HS-27A (cell line): ENCODE measurements at places on chromosomes 1 and 21.

DNA sequence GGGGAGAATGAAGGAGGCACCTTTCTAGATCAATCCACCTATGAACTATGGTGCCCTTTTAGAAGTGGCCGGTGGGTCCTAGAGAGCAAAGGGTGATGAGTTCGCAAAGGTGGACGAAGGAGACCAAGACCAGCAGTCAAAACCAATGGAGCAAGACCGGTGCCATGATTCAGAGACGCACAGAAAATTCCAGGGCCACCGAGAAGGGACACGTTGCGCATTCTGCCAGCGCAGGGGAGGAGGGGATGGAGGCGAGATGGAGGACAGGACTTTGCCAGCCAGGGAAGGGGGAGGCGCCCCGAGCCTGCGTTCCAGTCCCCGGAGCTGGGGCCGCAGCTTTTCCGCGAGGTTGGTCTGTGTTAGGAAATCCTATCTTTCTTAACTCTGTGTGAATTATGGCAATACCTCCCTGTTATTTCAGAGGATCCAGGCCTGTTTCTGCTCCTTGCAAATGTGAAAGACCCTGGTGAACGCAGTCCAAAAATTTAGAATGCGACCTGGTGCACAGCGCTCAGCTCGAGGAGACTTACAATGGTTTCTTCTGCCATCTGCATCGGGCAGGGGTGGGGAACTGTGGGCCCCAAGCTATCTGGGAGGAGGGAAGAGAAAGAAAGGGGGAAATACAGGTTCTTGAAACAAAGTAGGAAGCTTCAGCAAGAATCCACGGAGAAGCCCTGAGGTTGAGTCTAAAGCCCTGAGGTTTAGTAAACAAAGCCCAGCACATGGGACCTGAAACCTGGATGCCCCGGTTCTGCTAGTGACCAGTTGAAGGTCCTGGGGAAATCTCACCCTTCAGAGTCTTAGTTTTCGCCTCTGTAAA, 129.4 kb downstream of the MRPS6 start:
- no peak for DNase-seq

- DNase-seq = no peak
Observed at GRCh38 chr1:47189844-47190508, at the start of gene PDZK1IP1. TSS of gene PDZK1IP1 (minus strand) at chr1:47190036. CDS start at chr1:47189932, 104 bp downstream.

GRCh38 chr1:232143315-232143886, 486.5 kb downstream of the SIPA1L2 start:
- DNase-seq = no peak

DNA sequence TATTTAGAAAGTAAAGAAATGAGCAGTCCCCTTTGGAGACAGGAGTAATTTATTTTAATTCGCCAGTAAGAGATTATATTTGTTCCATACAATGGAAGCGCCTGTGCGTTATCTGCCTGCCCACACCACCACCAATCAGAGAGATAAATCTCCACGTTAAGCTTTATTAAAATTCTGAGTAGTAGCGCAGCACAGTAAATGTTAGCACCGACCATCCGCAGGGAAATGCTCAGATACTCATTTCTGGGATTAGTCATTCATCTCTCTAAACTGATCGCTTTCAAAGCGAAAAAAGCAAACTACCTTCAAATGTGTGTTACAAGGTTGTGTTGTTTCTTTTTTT, 1.2 kb downstream of the ETS2 start:
- DNase-seq = no peak

- DNase-seq = no peak
Observed at GRCh38 chr1:53568540-53568939, 109.3 kb downstream of the DMRTB1 start.

DNA sequence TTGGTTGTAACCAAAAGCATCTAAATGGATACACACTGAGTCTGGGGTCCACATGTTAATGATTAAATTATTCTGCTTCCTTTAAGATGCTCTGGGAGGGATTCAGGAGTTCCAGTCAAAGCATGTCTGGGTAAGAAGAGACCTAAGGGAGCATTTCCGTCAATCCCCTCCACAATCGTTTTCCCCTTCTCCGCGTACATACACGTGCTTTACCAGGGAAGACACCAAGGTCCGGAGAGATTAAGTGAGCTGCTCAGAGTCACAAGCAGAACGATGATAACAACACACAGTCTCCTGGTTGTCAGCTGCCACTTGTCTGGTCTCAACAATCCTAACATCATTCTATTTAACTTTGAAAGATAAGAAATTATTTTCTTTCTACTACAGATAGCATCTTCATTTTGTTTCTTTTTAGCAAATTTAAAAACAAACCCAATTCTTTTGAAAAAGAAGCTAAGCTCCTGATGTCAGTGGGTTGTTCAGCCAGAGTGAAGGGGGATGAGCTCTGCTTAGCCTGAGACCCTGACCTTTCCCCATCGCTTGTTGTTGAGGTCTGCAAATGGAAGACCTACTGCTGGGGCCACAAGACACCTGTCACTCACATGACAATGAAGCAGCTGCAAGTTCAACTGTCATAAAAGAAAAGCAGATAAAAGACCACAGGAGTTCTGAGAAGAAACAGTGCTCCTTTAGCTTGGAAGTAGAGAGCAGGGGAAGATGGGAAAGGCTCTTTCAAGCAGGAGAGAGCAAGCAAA, 4.5 kb downstream of the PAFAH2 start:
- no peak for DNase-seq

- no peak for DNase-seq
Observed at GRCh38 chr1:173424782-173425407, 52.2 kb upstream of the PRDX6 start.
